Thoracic aorta endothelial cell (primary cell): ENCODE measurements at places on chromosomes 5 and 9. TPM values are rescaled to one million over a fixed set of nuclear protein-coding genes. Genes with fewer than 3 reads are reported as not detected.

Gene PCA3
- 2.0 and 2.2 TPM in 2 replicates for total RNA-seq

Gene PALM2AKAP2
- 0.22 and 1.2 TPM in 2 replicates for total RNA-seq

Gene REEP5
- total RNA-seq = 52.7 and 58.0 TPM in 2 replicates

Gene SARDH
- total RNA-seq = 0.40 and 0.50 TPM in 2 replicates

Gene CERCAM
- total RNA-seq = 20.7 and 22.5 TPM in 2 replicates

Gene ENG
- total RNA-seq = 145 and 215 TPM in 2 replicates

Gene LCP2
- 1.2 TPM in 1 of 2 replicates, not detected in the other for total RNA-seq
